ENCODE measurements at places on chromosomes 7 and 10.

- DNase-seq = peak; percentile 68
Observed at GRCh38 chr10:35986756-35987502, 344.8 kb upstream of the FZD8 start.

DNA sequence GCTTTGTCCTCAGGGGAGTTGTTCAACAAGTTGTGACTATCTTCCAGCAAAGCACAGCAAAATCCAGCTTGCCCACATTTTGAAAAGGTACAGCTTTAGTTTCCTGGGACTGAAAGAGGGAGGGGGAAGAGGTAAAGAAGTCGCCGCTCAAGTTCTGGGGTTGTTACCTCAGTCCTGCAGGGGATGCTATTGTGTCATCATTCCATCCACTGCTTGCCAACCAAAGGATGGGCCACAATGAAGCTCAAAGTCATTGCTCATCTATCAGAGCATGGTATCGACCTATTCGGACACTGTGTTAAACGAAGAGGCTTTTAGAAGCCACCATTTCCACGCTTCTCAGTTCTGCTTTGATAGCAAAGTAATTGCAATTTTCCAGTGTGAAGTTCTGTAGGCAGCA is 34.3 kb downstream of the NPY start:
- DNase-seq = no peak

- no peak for DNase-seq
Observed at GRCh38 chr10:89805599-89806013, 104.2 kb downstream of the KIF20B start.

DNA sequence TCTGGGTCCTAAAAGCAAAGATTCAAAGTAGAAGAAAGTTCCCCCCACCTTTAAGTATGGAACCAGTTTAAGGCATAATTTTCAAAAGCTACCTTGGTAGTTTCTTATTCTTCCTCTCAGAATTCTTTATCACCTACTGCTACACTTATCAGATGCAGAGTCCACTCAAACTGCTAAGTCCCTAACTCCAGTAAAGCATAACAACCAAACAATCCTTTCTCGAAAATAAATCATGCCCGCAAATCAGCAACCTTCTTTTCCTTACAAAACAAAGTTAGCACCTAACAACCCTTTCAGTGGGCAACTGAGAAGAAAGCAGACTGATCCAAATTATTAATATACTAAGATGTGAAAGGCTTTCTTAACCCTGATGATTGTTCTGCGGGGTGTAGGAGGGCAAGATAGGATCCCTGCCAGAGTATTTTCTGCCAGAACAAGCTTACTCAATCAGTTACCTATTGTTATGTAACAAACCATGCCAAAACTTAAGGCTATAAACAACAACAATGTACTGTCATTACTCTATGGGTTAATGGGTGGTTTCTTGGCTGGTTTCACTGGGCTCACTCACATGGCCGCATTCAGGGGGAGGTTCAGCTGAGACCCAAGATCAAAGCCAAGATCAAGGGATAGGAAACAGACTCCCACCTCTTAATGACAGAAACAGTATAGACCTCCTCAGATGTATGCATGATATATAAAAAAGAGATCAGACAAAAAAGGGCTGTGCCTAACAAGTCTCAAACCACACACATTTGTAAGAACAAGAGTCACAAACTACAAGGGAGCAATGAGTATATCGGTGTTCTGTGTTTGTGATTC is 42.0 kb downstream of the CCDC6 start:
- DNase-seq = no peak

- DNase-seq = peak; percentile 15
Observed at GRCh38 chr7:91852263-91852741, 28.2 kb downstream of the MTERF1 start.

DNA sequence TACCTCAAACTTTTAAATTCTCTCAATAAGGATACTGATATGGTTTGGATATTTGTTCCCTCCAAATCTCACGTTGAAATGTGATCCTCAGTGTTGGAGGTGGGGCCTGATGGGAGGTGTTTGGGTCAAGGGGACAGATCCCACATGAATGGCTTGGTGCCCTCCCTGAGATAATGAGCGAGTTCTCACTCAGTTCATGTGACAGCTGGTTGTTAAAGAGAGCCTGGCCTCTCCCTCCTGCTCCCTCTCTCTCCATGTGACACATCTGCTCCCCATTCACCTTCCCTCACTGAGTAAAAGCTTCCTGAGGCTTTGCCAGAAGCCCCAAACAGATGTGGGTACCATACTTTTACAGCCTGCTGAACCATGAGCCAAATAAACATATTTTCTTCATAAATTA is 19.2 kb downstream of the ABCB4 start:
- no peak for DNase-seq

- DNase-seq = no peak
Observed at GRCh38 chr10:97321804-97322190, 2.7 kb downstream of the FRAT1 start.

Data from cardiac muscle cell (in vitro differentiated cells and primary cell).